ENCODE measurements at places on chromosomes 12 and 14.

DNA sequence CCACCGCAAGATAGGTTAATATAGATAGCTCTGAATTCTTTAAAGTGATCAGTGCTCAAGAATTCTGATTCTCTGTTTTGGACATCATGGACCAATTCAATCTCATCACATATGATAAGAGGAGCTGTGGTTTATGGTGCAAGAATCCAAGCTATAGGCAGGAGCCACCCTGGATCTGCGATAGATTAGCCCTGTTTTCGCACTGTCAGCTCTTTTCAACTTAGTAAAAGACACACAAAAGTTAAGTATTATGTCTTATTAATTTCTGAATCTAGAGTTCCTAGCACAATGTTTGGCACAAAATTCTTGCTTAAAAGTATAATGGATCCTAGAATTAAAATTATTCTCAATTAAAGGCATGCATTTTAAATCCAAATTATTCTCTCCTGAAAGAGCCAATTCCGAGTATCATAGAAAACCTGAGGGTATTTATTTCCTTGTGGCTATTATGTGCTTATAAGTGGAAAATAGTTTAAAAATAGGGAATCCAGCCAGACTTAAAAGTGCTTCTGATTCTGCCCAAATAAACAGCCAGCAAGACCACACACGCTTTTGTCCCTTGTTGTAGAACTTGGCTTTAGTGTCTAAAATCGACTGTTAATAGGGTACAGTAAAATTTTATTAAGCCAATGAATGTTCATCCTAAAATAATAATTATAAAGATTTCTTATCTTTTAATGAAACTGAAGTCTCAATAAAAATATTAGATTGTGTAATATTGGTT lies 184.9 kb upstream of the FLRT2 start:
- DNase-seq, result no peak

GRCh38 chr12:124681779-124682391 lies 114.5 kb upstream of the NCOR2 start:
- DNase-seq, result no peak

GRCh38 chr12:52327830-52328500 lies 6.8 kb upstream of the KRT83 start:
- DNase-seq, result no peak

DNA sequence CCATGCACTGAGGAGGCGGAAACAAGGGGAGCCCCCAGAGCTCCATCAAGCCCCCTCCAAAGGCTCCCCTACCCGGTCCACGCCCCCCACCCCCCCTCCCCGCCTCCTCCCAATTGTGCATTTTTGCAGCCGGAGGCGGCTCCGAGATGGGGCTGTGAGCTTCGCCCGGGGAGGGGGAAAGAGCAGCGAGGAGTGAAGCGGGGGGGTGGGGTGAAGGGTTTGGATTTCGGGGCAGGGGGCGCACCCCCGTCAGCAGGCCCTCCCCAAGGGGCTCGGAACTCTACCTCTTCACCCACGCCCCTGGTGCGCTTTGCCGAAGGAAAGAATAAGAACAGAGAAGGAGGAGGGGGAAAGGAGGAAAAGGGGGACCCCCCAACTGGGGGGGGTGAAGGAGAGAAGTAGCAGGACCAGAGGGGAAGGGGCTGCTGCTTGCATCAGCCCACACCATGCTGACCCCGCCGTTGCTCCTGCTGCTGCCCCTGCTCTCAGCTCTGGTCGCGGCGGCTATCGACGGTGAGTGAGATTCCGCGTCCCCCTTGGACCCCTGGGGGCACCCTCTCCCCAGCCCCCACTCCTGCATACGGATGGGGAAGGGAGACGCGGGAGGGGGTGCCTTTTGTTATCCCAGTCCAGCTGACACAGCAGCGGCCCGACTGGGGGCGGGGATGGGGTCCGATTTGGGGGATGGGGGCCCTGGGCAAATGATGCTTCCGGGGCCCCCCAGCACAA lies 400 bp downstream of the LRP1 start:
- DNase-seq, result no peak

DNA sequence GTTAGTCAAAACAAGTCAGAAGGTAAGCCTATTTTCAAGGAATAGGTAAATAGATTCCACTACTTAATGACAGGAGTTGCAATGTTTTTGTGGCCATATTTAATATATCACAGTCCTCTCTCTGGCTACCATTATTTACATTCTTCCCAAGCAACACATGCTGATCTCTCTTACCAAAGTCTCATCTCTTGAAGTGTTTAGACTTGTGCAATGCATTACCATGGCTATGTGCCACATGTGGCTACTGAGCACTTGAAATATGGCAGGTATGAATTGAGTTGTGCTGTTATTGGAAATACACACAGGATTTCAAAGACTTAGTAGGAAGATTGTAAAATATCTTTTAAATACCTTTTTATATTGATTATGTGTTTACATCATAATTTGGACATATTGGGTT lies 262.4 kb upstream of the PDE3A start:
- DNase-seq, result no peak

- no peak for DNase-seq
Measured at GRCh38 chr14:53640695-53641094, 315.9 kb downstream of the BMP4 start.

- no peak for DNase-seq
Measured at GRCh38 chr14:77961847-77962580, 162.1 kb downstream of the ADCK1 start.

- DNase-seq, result no peak
Measured at GRCh38 chr12:110579535-110580253, 3.4 kb downstream of the PPTC7 start.

DNA sequence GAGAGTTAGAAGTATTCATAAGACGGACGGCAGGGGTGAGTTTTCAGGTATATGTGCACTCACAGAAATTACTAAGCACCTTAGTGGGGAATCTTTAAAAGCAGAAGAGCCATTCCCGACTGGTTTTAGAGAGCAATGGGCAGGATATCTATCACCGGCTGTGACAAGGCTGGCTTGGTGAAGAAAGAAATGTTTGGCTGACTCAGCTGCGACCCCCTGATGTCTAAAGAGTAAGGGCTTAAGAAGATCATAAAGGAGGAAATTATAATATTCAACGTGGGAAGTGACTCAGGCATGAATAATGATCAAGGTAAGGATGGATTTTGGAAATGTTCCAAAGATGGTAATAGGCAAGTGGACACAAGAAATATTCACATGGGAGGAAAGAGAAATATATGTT lies 407.6 kb downstream of the TMEM132D start:
- DNase-seq, result no peak

DNA sequence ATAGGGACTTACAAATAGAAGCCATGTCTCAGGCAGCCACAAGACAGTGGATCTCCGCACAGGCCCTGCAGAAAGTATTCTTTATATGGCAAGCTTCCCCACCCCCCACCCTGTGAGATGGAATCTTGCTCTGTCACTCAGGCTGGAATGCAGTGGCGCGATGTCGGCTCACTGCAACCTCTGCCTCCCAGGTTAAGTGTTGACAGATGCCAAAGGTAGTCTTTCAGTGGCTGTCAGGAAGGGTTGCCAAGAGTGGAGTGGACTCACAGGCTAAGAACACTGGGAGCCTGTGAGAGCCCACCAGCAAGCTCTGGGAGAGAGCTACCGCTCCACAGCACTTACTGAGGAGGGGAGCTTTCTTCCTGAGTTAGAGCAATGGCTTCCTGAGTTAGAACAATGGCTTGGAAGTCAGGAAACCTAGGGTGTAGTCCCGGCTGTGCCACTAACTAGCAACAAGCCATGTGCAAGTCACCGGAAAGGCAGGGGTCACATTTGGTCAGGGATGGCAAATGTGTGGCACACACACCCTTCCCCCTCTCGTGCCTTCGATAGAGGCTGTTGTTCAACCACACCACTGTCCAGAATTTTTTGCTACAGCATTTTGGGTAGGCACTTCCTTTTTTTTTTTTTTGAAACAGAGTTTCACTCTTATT lies 2.6 kb downstream of the RNASE1 start:
- DNase-seq, result no peak

DNA sequence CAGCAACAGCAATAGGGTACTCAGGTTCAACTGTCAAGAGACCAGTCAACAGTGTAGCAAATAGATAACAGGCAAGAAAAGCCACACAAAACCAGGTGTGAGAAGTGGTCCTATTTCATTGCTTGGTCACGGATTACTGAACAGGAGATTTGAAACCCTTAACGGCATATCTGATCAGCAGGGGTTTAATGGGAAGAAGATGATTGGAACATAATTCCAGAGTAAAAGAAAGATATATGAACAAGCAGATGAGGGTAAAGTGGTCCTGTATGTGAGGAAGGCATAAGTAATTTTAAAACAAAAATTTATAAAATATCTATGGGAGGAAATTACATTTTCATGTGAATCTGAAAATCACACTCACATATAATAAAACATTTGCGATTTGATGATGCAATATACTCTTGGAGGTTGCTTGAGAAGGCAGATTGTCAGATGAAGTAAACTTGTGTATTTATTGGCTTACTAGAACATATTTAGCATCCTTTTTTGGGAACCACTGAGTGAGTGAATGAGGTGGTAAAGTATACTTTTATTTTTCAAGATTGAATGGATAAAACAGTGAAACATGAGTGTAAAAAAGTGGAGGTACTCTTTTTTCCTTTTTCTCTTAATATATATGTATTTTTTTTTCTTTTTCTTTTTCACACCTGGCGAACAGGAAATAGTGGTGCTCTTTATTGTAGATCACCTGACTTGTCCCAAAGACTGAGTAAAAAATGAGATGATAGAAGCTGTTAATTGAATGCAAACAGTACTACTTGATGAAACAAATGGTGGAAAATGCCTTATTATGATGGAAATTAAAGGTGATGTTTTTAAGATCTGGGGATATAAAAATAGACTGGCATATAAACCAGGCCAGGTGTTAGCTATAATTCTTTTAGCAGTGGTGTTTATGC lies 21.6 kb upstream of the SDR39U1 start:
- DNase-seq, result no peak

DNA sequence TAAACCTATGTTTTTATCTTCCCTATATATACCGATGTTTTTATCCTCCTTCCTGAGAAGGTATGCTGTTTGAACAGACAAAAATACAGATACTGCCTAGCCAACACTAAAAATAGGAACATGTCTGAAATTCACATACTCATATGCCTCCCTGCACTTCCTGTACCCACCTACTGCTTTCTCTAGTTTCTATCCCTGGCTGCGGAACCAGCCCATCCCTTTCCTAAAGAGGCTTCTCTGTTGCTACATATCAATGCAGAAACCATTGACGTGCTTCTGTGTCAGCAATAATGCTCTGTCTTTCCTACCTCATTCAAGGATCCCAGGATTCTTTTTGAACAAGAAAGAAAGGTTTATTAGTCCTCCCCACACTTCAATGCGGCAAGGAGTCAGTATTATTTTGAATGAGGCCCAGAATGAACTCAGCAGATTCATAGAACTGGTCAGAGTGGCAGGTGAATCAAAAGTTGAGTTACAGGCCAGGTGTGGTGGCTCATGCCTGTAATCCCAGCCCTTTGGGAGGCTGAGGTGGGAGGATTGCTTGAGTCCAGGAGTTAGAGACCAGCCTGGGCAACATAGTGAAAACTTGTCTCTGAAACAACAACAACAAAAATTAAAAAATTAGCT lies 67.8 kb upstream of the NAP1L1 start:
- no peak for DNase-seq
